ENCODE measurements at places on chromosomes 16 and 17.
A peak's percentile ranks its signal among the peaks of the same experiment; 100 is the strongest.

DNA sequence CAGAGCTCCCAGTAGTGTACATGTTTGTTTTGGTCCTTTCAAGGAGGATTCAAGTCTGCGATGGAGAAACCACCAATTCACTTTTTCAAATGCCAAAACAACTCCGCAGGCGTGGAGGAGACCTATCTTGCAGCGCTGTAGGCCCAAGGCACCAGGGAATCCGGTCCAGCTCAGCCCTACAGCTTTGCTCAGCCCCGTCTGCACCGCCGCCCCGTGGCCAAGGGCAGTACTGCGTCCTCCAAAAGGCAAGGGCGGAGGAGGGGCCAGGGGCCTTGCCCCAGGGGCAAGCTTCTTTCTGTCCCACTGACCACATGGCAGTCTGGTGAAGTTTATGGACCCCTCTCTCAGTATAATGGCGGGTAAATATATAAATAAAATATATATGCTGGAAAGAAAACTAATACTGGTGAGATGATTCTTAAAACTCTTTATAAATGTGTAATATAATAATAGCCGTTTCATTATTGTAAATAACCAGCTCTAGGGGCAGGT, 709 bp upstream of the CD300LG start:
- peak; percentile 81 for DNase-seq

DNA sequence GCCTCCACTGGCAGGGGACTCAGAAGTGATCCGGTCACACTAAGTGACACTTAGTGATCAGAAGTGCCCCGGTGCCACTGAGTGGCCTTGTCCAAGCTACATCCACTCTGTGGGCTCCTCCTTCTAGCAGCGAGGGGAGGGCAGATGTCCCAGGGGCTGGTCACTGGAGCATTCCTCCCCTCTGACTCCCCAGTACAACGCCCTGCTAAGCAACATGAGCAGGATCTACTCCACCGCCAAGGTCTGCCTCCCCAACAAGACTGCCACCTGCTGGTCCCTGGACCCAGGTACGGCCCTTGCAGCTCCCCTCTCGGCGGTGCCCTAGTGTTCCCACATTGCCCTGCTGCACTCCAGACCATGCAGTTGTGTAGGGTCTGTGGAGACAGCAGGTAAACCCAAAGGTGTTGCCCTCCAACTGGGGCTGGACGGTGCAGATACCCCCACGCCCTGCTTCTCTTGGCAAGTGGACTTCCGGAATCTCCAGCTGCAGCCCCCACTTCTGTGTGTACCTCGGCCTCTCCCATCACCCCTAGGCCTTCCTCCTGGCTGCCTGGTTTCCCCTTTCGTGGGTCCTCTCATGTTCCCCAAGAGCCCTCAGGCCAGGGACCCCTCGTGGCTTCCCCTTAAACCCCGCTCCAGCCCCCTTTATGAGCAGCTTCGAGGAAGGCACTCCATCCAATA, 2.1 kb downstream of the ACE start:
- DNase-seq = peak; percentile 81

- no peak for DNase-seq
Measured at GRCh38 chr17:65277576-65277975, 140.4 kb downstream of the RGS9 start.

- DNase-seq = no peak
Measured at GRCh38 chr17:80345321-80345720, 69.6 kb upstream of the ENDOV start.

DNA sequence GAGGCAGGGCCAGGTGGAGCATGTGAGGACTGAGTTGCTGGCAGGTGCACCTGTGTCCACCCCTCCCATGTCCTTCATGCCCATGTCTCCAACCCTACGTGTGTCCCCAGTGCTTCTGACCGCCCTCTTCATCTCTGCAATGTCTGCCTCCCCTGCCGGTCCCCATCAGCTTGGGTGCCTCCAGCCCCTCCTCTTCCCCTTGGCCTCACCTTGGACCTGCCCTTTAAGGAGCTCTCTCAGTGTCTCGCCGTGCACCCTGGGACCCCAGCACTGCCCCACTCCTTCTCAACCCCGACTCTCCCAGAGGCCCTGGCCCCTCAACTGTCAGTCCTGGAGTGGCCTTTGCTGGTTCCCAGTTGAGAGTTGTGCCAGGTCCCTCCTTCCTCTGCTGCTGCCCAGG, 15.0 kb downstream of the RIPOR1 start:
- no peak for DNase-seq

DNA sequence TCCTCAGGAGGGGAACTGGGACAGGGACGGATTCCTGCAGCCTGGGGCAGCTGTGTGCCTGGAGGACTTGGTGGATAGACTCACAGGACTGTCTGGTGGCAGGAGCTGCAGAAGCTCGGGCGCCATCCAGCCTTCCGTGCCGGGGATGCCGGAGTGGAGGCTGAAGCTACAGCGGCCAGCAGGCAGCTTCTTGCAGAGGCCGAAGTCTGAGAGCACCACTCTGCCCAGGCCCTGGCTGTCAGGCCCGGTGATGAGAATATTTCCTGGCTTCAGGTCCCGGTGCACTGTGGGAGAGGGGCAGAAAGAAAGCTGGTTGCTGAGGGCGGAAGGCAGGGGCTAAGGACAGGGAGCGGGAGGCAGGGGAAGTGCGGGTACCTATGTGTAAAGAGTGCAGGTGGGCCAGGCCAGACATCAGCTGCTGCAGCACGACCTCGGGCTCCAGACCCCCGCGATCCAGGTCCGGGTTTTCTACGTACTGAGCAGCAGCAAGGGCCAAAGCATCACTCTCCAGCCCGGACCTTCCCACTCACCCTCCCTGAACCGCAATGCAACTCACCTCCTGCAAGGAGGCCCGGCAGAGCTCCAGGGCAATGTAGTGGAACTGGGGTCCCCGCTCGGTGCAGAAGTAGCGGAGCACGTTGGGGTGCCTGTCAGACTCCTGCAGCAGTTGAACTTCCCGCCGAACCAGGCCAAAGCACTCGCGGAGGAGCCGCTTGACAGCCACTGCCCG, 16.1 kb downstream of the PLK1 start:
- no peak for DNase-seq

DNA sequence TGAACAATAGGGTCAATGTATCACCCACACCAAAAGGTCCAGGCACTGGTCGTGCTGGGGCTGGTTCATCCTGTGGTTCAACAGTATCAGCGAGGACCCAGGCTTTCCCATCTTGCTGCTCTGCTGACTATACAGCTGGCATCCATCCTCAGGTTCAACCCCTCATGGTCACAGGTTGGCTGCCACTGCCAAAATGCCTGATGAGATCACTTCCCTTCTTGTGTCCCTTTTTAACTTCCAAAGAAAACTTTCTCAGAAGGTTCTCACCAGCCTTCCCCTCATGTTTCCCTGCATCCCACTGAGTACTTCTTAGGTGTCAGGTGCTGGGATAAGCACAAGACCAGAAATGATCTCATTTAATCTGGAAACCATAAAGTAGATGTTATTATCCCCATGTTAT, 25.7 kb downstream of the CLEC16A start:
- no peak for DNase-seq

DNA sequence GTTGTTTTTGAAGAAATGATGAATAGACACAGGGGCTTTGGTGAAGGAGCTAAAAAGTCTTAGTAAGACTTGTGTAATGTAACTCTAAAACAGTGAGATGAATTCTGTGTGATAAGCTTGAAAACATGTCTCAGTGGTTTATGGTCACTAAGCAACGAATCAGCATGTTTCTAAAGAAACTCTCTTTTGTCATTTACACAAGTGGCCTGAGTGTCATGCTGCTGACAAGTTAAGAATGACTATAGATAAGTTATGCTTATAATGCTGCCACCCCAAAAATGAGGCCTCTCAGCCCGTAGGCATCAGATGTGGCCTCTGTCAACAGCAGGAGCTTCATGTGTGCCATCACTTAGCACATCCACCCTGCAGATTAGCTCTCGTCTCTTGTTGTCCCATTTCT, 8.7 kb downstream of the COX10 start:
- DNase-seq = no peak

- peak; percentile 51 for DNase-seq
Measured at GRCh38 chr17:7858522-7858810, 663 bp downstream of the CYB5D1 start.

- DNase-seq = no peak
Measured at GRCh38 chr16:78597809-78598570, 498.5 kb downstream of the WWOX start.

DNA sequence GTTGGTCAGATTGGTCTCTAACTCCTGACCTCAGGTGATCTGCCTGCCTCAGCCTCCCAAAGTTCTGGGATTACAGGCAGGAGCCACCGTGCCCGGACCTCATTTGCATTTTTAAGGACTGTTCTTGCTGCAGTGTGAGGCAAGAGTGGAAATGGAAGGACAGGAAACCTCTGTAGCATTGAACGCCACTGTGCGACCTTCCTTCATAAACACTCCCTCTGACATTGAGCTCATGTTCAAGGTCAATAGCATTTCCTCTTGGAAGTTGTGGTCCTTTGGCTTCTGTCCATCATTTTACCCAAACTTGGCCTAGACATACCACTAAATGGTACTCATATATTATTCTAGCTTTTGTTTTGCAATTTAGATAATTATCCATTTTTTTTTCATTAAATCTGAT, 32.8 kb upstream of the ABCA8 start:
- DNase-seq = no peak

DNA sequence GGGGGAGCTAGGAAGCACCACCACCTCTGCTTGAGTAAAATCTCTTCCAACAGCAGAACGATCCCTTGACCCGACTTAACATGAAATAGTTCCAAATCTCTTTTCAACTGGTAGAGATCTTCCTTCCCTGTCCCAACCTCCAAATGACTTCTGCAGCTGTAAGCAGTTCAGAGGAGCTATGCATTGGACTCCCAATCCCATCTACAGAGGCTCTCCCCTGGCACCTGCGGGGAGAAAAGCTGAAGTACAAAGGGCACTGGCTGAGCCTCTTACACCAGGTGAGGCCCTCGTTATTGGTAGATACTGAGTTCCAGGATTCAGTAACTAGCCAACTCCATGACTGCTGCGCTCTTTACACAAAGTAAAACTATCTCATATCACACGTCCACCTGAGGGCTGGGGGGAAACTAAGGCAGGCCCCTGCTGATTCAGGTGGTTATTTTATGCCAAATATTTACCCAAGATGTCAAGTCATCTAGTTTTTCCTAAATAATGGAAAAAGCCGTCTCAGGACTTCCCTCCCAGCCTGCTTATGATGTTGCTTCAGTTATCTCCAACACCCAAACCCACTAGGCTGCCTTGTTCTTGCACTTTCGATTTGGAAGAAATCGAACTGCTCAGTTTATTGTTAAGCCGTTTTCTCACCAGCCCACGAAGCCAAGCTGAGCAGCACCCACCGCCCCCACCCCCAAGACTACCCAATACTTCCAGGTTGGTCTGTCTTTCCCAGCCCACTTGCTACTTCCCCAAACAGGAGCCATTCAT, 3.2 kb downstream of the ACTG1 start:
- DNase-seq = peak; percentile 75

DNA sequence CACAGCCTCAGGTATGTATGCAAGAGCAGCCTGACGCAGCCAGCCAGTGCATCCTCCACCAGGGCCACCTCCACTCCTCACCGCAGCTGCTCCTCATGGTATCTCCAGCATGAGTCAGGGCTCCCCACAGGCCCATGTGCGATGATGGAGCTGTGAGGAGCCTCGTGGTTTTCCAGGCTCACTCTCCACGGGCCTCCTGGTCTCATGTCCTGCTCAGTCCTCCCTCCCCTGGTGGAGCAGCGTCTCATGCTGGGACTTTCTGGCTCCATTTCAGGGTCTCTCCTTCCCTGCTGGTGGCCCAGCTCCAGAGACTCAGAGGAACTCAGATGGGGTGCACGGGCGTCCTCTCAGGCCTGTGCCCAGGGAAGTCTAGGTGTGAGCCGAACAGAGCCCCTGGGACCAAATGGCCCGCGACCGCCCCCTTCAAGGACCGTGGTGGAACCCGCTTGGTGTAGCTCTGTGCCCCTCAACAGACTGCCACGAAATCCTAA, 70.4 kb downstream of the METRNL start:
- no peak for DNase-seq

DNA sequence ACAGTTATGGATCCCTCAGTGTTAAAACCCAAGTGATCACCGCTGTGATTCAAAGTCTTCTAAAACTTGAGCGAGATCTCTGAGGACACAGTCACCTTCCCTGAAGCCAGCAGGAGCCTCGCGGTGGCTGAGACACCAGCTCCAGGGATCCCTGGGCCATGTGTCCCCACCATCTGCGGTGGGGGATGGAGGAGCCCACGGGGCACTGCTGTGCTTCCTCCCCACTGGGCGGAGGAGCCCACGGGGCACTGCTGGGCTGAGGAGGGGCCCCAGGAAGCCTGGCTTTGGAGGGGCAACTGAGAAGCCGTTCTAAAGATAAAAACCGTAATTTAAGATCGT, 65.7 kb upstream of the METRNL start:
- DNase-seq = no peak

DNA sequence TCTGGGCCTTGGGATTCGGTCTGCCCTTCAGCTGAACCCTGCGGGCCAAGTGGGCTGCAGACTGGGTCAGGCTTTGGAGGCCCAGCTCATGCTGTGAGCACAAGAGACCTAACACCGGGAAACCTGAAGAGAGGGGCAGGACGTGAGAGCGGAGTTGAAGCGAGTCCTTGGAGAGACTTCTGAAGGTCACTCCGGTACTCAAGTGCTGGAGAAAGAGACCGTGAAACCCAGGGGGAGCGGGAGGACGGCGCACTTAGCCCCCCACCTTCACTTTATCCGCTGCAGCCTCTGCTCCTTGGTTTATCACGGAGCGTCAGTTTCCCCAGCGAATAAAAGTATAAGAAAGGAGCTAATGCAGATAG, 361 bp downstream of the UQCRC2 start:
- DNase-seq = no peak

- DNase-seq = no peak
Measured at GRCh38 chr16:58110571-58111301, 18.4 kb downstream of the CFAP20 start.

GRCh38 chr17:8223356-8224126, 13.2 kb upstream of the AURKB start:
- peak; percentile 52 for DNase-seq

- DNase-seq = no peak
Measured at GRCh38 chr17:28773736-28774135, 29.9 kb downstream of the TRAF4 start.

GRCh38 chr16:15598648-15599190, 44.2 kb downstream of the MARF1 start:
- DNase-seq = no peak

DNA sequence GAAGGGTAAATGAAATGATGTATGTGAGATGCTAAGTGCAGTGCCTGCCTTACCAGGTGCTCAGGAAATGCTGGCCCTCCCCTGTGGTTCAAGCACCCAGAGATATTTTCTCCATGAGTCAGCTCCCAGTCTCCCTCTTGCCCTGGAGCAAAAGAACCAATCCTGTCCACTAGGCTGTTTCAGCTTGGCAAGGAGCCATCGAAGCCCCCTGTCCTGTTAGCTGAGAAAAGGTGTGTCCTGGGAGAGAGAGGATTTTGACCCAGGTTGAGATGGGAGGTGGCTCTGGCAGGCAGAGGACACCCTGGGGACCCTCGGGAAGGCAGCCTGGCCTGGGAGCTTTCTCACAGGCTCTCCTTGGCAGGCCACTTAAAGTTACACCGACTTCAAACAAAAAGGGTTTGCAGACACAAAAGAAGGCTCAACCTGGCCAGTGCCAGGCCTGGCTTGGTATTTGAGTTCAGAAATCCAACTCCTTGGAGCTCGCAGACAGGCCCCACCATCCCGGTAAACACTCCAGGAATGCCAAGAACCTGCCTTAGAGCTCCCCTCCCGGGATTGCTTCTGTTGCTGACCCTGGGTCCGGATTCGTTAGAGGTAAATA, 29.6 kb downstream of the NTN1 start:
- DNase-seq = no peak

Data from suppressor macrophage treated with lipopolysaccharide for 4 hours (primary cell).